ENCODE measurements at places on chromosomes 6 and 20.

DNA sequence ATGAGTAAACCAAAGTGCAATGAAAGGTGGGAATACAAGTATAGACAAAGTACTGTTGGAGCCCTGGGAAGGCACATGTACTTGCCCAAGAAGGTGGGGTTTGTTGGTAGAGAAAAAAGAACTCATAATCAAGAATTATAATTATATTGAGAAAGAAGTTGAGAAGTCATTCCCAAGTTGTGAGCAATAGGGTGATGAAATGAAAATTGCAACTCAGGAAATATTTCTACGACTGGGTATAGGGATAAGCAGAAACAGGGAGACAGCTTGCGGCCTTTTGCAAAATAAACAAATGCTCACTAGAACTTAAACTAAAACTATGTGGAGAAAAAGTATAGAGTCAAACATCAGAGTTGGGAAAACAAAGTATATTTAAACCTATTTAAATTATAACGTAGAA is 250.7 kb upstream of the FAM83B start:
- DNase-seq, result peak; percentile 66

DNA sequence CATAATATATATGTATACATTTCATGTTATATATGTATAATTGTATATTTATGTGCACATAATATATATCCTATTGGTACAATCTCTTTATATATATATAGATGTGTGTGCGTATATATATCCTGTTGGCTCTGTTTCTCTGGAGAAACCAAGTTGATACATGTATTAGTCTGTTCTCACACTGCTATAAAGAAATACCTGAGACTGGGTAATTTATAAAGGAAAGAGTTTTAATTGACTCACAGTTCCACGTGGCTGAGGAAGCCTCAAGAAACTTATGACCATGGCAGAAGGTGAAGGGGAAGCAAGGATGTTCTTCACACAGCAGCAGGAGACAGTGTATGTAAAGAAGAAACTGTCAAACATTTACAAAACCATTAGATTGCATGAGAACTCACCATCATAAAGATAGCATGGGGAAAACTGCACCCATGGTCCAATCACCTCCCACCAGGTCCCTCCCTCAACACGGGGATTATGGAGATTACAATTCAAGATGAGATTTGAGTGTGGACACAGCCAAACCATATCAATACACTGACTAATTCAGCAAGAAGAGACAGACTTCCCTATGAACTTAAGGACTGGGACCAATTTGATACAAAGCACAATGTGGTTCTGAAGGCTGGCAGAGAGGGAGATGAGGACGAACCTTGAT is 14.0 kb downstream of the CST3 start:
- DNase-seq, result no peak

DNA sequence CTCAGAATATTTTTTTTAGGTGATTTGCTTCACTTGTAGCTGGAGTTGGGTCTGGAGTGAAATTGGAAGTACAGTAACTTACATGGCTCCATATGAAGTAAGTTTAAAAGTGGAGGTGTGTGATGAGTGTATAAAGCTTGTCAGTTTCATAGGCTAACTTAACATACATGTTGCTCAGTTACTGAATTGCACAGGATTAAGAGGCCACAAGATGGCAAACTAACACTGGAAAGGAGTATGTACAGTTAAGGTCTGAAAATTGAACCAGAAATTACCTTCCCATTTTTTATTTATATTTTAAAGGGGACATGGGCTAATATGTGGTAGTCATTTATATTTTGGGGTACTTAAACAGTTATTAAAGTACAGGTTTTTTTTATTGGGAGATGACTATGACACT is 45.3 kb upstream of the SMIM8 start:
- DNase-seq, result no peak

DNA sequence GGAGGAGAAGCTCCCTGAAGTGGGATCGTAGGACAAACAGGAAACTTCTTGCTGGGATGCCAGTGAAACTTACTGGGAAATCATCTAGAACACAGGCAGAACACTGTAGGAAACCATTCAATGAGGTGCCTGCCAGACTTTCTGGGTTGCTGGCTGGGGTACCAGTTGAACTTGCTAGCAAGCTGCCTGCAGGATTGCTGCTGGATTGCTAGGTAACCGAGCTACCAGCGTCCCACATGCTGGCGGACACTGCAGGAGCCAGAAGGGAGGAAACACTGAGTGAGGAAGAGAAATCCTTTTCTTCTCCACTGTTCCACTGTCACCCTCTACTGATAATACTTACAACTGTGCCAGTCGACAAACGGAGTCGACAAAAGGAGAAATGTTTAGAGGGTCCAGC is 91.3 kb upstream of the SLC35B3 start:
- no peak for DNase-seq

GRCh38 chr20:9374072-9374471 is 140.3 kb upstream of the LAMP5 start:
- DNase-seq, result no peak

DNA sequence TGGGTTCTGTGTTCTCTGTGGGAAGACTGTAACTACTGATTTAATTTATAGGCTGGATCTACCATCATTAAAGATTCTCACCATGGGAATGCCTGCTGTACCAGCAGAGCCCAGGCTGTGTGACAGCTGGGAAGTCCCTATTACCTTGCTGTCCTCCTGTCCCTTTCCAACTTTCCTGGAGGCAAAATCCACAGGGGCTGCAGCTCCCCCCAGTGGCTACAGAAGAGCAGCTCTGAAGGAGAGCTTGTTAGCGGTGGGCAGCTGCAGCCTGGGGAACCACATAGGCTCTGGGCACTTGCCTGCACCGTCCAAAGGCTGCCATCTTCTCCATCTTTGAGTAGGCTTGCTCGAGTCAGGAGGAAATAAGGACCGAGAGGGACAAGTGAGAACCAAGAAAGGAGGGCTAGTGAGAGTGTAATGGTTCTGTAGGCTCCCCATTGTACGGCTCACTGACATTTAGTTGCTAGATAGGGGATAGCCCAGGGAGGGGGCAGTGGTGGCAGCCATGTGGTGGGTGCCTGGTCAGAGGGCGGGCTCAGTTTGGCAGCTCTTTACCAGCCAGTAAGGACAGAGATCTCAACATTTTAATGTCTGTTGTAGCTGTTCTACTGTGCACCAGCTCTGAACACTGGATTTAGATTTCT is 155.1 kb upstream of the MLIP start:
- DNase-seq, result peak; percentile 67

DNA sequence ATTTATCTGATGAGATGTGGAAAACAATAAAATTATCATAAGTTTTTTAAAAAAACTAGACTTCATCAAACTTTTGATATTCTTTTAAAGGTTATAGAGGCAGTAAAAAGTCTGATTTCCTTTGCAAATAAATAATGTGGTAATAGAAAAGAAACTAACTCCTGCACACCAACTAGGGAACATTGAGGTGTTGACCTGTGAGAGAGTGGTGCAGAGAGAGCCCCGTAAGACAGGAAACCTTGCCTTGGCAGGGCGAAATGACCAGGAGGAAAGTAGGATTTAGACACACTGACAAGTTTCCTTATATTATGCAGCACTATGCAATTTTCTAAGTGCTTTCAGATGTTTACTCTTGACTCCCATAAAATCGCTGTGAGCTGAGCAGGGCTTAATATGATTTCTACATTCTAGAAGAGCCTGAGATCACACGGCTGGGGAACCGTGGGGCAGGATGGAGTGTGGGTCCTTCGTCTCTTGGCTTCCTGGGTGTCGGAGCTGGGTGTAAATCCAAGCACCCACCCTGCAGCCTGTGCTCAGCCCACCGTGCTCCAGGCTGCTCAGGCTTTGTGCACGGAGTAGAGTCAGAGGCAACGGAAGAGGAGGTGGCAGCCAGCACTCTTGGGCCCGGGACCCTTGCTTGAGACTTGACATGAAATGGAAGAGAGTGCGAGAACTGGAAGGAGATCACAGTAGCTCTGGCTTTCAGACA is 61.3 kb upstream of the FOXQ1 start:
- no peak for DNase-seq

GRCh38 chr6:149716181-149716963 is 1.5 kb downstream of the LATS1 start:
- DNase-seq, result no peak

DNA sequence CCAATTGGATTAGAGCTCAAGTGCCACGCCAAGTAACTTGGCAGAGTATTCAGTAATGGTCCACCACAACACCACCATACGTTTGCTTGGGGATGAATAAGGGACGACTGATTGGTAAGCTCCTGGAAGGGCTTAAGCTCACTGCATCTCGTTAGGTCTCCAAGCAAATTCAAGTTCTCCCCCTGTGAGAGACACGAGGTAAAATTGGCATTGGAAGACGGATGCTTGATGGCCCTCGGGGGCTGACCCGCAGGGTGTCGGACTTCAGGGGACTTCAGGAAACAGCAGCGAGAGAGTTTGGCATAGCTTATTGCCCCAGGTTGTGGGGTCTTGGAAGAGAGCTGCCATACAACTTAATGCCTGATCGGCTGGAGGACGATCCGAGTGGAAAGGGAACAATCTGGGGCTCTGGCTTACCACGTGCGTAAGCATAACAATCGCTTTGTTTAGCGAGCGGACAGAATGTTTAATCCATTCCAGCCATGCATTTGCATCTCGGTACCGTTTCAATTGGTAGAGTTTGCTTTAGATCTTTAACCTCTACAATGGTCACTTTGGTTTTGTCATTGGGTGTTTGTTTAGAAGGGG is 4.8 kb upstream of the ZNFX1 start:
- no peak for DNase-seq

DNA sequence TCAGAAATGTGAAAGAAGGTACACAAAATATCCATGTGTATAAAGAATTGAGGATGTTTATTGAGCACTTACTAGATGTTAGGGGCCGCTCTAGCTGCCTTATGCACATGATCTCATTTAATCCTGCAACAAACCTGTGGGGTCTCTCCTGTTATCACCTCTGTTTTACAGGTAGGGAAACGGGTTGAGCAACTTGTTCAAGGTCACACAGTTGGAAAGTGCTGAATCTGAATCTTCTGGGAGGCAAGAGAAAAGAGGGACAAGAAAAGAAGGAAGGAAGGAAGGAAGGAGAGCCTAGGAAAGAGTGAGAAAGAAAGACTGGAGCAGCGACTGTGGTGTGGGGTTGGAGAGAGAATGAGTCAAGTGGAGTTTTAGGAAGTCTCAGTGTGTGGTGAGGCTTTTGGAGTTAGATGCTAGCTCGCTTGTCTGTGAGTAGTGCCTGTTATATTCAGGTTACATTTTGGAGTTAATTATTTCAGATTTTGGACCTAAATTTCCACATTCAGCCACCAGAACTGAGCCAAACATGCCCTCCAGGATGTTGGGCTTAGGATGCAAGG is 7.7 kb downstream of the CLPSL1 start:
- DNase-seq, result no peak

DNA sequence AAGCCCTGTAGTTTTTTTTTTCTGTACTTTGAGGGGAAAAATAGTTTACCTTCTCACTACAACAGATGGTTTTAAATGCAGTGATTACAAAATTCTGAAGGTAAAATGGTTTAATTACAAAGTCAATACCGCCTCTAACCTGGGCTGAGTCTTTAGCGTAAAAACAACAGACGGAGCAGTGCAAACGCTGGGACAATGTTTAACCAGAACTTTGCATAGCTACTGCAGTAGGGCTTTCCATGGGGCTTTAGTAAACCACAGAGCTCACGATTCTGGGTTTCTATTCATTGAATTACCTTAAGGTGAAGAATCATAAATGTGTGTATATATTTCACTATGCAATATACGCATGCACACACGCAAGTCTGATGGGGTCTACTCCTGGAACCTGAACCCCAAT is 77.9 kb downstream of the RFX6 start:
- DNase-seq, result no peak

DNA sequence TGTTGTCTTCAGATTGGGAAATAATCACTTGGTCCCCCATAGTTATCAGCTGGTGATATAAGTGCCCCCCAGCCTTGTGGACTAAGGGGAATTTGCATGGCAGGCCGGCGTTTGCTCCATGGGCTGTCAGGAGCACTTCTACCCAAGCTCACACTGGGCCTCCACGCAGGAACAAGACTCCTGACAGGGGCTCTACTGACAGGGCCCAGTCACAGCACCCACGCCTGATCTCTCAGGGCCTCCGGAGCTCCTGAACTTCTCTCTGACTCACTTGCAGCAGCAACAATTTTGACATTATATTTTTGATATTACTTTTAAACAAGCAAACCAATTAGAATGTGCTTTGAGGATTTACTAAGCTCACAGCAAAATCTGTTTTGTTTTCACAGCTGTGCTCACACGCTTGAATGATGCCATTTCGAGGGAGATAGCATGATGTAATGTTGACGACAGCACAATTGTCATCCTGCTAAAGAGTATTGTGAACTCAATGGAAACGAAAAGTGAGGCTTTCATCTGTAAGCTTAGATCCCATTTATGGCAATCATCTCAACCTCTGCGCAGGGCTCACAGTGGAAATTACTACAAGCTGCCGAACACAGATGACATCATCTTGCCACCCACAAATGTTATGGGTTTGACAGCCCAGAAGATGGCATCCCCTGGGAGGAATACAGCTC is 28.7 kb upstream of the TXNDC5 start:
- DNase-seq, result peak; percentile 22

- DNase-seq, result peak; percentile 98
Measured at GRCh38 chr20:56554869-56555268, 21.8 kb downstream of the FAM209B start.

DNA sequence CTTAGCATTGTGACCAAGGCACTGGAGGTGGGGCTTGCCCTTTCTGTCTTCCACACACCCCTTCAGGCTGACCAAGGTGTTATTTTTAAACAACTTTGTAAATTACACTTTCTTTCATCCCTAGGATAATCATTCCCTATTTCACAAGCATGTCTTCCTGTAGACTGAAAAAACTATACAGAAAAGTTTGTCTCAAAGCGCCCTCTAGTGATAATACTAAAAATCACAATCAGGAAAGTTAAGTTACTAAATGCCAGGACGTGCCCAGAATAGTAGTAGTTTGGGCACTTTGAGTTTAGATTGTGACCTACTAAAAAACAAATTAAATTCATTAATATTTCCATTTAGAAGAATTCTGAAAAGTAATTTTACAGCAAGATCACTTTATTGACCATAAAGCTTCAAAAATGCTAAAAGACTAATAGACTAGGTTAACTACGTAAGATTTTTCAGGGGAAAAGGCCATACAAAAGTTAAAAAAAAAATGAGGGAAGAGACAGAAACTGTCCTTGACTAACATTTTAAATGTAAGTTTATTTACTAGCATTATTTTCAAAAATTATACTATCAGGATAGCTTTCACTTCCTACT is 123.3 kb upstream of the DUSP22 start:
- peak; percentile 47 for DNase-seq

DNA sequence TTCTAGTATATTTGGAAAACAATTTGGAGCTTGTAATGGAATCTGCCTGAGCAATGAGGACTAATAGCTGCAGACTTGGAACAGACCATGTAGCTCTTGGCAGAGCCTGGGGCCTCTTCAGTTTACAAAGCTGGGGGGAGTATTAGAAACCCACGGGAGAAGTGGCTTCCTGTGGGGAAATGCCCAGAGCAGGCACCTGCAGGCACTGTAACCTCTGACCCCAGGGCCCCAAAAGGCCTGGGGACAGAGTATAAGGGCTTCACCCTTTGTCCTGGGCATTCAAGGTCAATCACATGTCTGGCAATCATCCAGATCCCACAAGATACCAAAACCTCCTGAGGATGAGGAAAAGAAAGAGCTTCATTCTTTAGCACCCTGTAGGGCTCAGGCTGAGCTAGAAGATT is 19.4 kb downstream of the PKIG start:
- peak; percentile 71 for DNase-seq

Measured in fibroblast of skin of right biceps (primary cell).